Stimulated activated CD4-positive, alpha-beta T cell treated with anti-CD3 and anti-CD28 coated beads, Interleukin-1b, Interleukin-23, amount 100 ng/mL, for 24 hours (primary cell): ENCODE measurements at places on chromosomes 3 and 15.

DNA sequence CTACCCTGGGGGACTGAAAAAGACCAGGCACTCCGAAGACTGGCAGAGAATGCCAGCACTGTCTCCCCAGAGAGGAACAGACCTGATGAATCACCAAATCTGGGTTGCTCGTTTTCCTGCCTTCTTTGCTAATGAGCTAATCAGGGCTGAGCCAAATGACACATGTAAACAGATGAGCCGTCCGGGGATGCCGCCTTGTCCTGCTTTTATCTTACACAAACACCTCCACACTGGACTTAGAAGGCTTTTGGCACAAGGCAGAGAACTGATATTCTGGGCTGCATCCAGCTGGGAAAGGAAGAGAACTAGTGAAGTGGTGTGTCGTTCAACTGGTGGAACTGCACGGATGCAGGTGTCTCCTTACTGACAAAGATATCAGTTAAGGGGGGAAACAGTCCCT, 88.1 kb downstream of the MECOM start:
- DNase-seq, result no peak

DNA sequence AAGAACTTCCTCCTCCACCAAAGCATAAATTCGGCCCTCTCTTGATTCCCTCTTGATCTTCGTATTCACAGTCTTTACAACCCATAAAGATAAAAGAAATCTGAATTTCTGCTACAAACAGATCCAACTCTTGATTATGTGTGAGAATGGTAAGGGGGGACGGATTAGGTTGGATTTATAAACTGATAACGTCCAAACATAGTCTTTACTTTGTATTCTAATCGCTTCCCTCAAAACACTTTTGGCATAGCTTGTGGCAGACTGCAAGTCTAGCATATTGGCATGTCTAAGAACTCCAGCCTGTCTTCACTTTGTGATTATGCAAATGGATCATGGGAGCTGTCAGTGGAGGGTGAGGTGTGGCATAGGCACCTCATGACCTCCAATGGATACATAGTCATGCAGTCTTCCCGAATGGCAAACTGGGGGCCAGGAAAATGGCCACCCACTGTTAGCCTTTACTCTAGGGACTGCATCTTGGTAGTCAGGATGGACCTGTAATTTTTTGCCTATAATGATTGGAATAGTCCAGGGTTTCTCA, 24.3 kb upstream of the GPR171 start:
- DNase-seq, result no peak

GRCh38 chr3:32239307-32240158, 1.1 kb downstream of the CMTM8 start:
- no peak for DNase-seq

DNA sequence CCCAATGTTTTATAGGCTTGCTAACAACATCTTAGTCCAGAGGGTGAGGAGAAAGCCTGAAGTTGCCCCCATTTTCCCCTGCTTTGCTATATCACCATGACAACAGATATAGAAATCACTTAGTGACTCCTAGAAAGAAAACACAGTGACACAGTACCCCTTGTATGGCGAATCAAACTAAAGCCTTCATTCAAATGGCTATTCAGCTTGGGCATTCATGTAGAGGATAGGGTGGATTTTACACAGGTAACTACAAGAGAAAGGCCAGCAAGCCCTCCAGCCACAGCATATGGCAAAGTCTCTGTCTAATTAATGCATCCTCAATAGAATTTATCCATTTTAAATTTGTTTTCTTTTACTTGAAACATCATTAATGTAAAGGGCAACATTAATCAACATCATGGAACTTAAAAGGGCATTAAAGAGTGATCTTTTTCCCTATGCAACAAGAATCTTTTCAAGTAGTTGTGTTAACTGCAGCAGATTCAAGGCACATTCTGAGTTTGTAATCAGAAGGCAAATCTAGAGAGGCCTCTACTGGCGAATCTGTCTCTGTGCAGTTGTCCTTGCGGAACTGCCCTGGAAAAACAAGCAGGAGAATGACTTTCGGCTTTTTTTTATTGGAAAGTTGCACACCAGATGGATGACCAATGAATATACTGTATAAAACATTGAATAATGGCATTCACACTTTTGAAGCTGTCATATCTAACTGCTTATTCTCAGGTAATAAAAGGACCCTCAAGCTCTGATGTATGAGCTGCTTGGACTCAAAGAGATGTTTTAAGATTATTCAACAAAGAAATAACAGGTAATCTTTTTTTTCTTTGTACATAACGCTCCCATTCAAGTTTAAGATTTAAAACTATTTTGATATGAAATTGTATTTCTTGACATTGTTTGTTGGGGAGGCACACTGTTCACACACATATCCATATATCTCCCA, 621.7 kb upstream of the AGTR1 start:
- DNase-seq, result no peak

DNA sequence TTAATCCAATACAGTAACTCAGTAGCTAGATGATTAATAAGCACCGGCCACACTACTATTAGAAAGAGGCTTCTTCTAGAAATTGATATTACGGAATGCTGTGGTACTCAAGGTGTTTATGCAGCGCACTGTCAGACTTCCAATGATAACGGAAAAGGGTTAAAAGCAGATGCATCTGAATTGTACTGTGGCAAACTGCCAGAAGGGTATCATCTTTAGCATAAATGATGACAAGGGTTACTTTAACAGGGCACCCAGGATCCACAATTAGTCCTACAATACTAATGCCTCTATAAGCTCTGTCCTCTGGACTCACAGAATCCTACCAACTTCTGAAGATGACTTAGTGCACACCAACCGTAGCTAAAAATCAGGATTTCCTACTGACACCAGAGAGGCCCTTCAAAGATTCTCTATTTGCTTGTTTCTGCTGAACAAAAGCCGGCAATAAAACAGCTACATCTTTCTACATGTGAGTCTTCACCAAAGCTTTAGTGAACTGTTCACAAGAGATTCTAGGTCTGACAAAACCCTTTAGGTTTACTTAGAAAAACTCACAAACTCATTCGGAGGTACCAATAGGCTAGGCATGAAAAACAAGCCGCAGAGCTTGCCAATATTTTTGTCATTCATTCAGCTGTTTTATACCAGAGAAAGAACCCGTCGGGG, 7.1 kb downstream of the SATB1 start:
- no peak for DNase-seq

DNA sequence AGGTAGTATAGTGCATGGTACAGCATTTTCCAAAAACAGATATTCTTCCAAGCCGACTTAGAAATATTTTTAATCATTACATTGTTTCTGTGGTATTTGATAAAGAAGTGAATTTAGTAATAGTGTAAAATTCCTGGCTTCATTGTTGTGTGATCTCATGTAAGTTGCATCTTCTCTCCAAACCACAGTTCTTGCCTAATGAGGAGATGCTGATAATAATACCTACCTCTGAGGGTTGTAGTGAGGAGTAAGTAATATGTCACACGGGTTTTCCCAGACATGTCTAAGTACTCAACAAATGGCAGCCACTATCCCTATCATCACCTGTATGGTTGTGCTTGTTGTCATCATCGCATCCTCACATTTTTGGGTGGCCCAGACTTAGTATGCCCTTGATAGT, 167.3 kb downstream of the SLCO3A1 start:
- DNase-seq, result no peak

DNA sequence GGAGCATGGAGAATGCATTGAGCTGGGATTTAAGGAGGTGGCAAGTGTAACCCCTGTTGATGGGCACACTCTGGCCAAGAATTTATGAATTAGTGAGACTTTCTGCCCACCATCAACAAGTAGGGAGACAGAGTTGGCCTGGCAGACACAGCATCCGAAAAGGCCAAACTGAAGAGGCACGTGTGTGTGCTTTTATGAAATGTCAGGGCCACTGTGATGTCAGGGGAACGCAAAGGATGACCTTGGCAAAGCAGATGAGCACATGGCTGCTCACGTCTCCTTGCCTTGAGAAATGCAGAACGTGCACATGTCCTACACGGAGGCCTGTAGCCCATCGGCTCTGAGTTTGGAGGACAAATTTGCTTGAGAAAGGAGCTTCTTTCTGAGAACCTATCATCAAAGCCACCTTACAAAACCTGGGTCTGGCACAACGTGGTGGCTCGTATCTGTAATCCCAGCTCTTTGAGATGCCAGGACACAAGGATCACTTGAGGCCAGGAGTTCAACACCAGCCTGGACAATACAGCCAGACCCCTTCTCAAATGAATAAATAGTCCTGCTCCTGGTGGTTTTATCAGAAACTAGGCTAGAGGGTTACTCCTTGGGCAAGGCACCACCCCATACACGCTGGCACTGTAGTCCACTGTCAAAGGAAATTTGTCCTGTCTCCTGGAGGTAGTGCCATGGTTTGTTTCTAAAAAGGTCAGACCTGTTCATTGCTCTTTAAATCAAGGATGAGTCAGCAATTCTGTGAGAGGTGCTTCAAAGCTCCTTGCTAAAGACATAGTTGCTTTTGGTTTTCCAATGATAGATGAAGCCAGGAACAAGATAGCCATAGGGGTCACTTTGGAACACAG, 941 bp upstream of the SH3BP5 start:
- DNase-seq, result no peak

- DNase-seq, result no peak
Measured at GRCh38 chr3:47663630-47664240, 85.1 kb upstream of the CSPG5 start.

GRCh38 chr15:85880501-85881190, 85.9 kb upstream of the KLHL25 start:
- DNase-seq, result no peak

DNA sequence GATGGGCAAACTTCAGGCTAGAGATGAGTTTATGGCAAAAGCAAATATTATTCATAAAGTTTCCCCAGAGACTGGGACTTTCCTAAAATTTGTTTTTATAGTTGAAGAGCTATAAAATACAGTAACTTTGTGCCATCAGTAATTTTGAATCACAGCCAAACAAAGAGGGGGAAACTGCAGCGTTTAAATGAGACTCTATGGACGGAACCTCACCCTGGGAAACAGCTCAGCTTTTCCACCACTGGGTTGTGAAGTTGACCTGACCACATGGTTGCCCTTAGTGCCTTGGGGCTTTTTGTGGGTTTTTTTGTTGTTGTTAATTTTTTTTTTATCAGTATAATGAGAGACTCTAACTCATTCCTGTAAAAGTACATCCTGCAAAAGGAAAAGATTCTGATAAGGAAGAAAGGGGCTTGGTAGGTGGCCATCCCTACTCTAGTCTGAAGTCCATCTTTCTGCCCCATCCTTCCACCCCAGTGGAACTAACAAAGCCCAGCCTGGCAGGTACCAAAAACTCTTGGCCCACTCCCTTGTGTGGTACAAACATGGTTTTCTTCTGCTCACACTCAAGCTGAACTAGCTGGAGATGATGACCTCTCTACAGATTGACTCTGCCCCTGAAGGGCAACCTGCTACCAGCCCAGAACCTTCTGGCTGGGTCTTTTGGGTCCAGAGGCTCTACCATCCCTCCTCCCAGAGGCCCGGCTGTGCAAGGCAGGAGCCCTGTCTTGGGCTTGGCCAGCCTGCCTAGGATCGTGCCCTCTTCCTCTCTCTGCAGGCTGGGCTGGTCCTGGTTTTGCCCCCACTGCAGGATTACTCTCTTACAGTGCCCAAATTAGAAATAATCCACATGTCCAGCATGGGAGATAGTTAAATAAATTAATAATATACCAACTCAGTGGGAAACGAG, 41.2 kb downstream of the RLBP1 start:
- no peak for DNase-seq

DNA sequence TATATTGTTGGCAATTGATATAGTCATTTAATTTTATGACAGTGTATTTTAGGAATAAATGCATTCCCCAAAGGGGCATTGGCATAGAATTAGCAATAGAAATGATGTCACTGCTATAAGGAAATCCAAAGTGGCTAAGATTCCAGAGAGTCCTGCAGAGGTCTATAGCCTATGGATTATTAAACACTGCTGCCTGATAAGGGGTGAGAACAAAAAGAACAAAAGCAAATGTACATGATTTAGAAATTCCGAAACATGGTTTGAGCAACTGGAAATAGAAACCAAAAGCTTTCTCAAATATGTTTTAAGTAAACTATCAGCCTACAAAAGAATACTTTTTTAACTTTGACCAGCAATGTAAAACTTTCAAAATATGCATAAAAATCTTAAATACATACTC, 280.1 kb upstream of the RASGRP1 start:
- DNase-seq, result no peak

- DNase-seq, result no peak
Measured at GRCh38 chr3:98109807-98110549, 20.5 kb upstream of the OR5H1 start.

- DNase-seq, result no peak
Measured at GRCh38 chr3:108110934-108111333, 20.1 kb upstream of the CD47 start.

DNA sequence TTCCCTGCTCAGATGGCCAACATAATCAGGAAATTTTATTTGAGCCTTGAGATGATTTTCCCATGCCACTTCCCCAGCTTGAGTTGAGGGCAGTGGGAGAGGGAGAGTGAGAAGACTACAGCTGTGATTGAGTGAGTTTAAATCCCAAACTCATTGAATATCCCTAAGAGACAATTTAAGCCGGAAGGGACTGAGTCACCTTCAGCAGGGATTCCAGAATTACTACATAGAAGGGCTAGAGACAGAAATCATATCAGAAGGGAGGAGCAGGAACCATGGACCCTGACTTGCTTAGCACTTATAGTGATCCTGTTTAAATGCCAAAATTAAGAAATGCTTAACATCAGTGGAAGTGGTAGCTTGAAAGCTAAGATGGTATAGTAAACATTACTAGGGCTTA, 312.2 kb upstream of the SLCO3A1 start:
- no peak for DNase-seq

DNA sequence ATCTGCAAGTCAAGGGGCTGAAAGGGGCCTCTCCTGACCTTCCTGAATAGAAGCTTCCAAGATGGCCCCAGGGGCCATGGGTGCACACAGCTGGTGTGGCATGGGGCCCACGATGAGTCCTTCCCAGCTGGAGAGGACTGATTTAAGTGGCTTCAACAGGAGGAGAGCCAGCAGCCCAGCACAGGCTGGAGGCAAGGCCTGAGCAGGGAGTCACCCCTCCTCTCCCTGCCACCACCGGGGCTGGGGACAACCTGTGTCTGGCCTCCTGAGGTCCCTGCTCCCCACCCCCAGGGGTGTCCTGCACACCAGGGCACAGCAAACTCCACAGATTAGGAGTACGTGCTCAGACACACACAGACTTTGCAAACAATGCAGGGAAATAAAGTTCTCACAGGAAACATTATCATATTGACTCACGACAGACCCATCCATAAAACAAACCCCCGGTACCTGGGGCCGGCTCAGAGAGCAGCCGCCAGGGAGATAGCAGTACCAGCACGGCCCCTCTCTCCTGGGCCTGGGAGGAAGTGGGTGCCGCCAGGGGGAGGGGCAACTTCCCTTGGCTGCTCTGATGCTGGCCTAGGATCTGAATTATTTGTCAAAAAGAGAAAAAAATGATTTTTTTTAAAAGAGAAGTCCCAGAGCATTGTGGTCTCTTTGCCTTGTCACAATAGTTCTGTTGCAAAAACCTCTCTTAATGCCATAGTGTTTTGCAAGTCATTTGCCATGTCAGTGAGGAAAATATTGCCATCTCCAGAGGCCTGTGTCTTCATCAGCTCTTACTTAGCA, 21.9 kb upstream of the TSEN2 start:
- DNase-seq, result no peak

DNA sequence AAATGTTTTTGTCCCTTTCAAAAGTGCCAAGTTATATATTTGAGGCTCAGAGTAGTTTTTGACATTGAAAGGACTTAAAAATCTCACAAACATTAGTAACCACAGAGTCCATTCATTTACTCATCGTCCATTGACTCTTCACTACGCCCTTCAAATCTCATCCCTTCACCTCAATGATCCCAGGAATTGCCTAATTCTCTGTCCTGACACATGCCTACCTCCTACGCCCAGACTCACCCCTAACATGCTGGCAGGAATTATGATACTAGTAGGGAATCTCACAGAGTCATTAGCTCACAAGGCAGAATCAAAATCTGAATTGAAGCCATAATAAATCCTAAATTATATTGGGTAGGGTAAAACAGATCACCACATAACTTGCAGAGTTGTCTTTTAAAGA, 410.1 kb downstream of the RAP2B start:
- no peak for DNase-seq
